ENCODE measurements at places on chromosomes 16 and 17.

DNA sequence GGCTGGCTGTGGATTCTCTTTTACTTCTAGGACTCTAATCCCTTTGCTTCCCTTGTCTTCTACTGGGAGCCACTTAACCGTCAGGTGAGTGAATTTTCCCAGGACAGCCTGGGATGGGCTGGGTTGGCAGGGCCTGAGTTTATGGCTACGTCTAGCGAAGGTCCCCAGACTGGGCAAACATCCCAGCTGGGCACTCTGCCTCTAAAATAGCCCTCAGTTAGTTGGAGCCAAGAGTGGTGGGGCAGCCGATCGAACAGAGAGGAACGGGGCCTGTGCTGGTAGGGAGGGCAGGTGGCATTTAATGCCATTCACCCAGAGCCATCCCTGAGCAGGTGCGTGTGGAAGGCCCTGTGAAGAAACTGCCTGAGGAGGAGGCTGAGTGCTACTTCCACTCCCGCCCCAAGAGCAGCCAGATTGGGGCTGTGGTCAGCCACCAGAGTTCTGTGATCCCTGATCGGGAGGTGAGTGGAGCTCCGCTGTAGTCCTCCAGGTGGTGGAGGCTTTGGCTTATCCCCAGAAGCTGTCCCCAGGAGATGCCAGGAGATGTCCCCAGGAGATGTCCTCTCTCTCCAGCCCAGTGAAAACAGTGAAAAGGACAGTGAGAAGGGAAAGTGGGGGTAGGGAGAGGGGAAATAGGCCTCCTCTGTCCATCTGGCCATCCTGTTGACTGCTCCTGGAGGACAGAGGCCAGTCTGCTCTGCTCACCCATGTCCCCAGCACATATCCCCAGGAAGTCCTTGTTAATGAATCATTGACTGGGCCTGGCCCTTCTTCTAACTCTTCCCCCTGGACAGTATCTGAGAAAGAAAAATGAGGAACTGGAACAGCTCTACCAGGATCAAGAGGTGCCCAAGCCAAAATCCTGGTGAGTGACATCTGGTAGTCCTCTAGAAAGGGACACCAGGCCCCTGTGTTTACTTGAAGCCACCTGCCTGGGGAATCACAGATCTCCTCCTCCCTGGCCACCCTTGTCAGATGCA is 4.4 kb downstream of the PNPO start:
- DNase-seq: no peak

GRCh38 chr16:57598437-57598836 is 30.0 kb upstream of the ADGRG1 start:
- no peak for DNase-seq

- no peak for DNase-seq
These were observed 787 bp downstream of the ZFPM1 start for GRCh38 chr16:88453611-88454522.

DNA sequence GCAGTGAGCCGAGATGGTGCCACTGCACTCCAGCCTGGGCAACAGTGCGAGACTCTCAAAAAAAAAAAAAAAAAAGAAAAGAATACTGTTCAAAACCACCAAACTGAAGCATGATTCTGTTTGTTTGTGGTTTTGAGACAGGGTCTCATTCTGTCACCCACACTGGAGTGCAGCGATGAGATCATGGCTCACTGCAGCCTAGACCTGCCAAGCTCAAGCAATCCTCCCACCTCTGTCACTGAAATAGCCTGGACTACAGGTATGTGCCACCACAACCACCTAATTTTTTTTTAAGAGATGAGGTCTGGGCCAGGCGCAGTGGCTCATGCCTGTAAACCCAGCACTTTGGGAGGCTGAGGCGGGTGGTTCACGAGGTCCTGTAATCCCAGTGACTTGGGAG is 4.3 kb downstream of the SUMO2 start:
- no peak for DNase-seq

DNA sequence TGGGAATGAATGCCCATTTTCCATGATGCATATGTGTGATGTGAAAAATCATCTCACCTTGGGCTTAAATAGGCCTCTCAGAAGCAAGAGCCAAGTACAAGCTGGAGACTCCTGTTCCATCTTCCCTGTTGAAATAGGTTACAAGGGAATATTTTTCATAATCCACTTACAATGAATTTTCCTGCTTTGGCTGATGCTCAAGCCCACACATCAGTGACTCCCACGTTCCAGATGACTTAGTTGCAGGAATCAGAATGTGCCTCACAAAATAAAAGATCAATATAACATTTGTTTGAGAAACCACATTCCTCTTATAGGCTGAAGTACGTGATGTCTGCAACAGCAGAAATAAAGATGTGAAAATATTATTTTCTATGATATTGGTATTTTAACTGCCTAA is 24.1 kb downstream of the ANKFN1 start:
- DNase-seq: no peak

DNA sequence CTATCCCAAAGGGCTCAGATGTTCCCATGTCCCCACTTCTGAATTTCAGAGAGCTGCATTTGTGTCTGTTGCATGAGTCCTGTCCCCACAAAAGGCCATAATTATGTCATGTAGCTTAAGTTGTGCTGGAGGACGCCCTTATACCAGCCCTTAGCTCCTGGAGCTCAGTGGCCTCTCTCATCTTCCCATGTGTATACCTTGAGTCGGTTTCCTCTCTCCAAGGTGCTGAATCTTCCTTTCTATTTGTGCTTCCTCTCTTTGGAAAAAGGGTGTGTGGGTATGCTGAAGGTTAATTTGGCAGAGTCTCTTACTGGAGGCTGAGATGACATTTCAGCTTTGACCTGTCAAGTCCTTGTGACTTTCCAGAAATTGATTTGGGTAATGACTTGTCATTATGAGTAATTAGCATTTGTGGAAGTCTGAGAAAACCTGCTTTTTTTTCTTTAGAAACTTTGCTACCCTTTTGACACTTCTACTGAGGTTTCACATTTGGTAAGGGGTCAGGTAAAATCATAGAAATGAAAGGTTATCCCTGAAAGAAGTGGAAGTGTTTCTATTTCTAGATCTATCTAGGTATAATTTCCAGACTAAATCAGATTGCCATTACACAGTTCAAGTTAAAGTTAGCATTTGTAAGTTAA is 185.4 kb downstream of the ABCC12 start:
- DNase-seq: peak; percentile 47

- DNase-seq: no peak
These were observed 446.3 kb upstream of the MAF start for GRCh38 chr16:80046848-80047247.

DNA sequence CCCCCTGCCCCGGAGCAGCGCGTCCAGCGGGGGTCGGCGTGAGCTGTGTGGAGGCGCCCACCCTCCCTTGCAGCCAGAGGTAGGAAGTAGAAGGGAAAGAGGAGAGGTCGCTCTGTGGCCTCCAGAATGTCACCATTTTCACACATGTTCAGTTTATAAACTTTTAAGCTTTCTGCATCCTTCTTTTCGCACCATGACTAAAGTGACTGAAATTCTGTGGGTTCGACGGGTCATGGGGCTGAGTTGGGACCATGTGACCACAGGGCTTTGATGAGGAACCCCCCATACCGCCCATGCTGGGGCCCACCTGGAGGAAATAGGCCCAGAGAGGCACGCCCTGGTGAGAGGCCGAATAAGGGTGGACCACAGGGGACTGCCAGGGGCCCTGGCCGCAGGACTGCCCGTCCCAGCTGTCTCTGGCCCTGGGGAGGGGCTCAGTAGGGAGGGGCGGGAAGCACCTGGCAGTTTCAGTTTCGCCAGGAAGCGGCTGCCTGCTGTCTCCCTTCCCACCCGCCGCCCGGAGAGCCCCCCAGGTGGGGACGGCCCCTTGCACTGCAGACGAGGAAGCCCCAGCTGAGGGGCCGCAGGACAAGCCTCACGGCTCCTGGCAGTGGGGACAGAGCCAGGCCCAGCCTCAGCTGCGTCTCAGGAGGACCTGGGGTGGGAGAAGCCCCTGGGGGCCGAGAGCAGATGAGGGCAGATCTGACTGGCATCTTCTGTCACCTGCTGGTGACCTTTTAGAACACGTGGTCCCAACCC is 9.0 kb downstream of the CBFA2T3 start:
- no peak for DNase-seq

- no peak for DNase-seq
These were observed 5.0 kb downstream of the LYRM1 start for GRCh38 chr16:20905576-20905975.

DNA sequence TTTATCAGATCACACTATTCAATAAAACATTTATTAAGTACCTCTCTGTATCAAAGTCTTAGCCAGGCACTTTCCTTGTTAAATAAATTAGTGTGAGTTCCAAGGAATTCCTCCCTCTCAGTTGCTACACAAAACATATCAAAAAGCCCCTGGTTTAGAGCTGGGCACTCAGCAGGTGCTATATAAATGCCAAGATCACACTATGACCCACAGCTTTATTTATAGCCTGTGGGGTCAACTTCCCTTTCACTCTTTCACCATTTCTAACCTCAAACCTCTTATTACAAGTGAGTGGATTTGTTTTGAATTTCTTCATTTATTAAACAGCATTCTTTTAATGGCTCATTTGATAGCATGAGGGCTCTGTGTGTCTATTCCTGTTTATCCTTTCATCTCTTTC is 112.6 kb upstream of the MPHOSPH6 start:
- DNase-seq: no peak

DNA sequence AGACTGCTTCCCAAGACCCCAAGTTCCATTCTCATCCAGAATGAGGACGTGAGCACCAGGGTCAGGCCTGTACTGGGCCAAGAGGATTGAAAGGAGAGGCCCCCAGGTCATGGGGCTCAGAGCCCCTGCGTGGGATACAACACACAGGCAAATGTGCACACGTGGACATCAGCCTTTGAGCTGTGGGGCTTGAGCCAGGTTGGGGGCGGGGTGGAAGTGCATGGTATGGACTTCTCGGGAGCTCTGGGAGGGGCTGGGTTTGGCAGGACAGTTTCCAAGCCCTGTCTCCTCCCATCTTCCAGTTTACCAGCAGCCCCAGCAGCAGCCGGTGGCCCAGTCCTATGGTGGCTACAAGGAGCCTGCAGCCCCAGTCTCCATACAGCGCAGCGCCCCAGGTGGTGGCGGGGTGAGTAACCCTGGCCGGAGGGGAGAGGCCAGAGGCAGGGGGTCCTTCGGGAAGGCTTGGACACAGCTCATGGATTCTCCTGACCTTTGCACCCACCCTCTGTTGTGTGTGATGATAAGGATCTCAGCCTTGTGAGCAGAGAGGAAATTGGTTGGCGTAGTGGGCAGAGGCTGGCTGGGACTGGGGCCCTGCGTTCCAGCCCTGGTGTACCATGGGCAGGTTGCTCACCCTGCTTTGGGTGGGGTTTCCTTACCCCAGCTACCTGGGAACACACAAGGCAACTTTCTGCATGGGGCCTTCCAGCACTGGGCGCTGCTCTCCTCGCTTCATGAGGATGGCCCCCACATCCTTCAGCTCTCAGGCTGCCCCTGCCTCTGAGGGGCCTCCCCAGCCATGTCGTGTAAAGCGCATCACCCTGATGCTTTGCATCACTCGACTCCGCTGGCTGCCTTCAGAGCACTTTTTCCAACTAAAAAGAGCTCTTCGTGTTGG is 10.4 kb upstream of the LASP1NB start:
- no peak for DNase-seq

GRCh38 chr17:71412803-71413202 is 708.0 kb upstream of the SOX9 start:
- peak; percentile 39 for DNase-seq

GRCh38 chr17:9671559-9671958 is 26.2 kb downstream of the USP43 start:
- no peak for DNase-seq

GRCh38 chr17:83067718-83068261 is 11.6 kb upstream of the METRNL start:
- no peak for DNase-seq

DNA sequence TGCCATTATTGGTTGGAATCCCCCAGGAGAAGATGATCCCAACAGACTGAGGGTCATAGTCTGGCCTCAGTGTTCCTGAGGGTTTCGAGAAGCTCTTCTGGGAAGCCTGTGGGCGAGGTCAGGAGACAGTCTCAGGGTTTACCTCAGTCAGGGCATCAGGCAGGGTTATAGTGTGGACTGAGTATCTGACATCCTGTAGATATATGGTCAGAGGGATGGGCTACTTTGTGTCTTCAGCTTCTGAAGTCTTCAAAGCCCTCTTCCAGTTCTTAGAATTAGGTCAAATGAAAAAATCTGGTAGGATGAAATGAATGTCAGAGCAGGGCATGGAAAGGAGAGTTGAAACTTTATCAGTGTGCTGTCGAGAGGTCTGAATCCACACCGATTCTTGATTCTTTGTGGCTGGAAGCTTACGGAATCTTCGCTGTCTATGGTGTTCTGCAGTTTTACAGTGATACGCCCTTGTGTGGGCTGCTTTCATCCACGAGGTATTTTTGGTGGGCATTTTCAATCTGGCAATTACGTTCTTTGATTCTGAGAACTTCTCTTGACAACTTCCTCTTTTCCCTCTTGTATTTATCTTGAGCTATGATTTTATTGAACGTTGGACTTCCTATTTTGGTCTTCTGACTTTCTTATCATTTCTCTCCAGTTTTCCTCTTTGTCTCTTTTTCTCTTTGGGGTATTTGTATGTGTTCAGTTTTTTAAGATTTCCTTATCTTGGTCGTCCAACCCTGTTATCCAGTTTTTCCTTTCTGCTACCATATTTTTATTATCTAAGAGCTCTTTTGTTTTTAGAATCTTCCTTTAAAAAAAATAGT is 30.4 kb downstream of the BPTF start:
- no peak for DNase-seq

- no peak for DNase-seq
These were observed 202.3 kb upstream of the CIBAR2 start for GRCh38 chr16:85314512-85314971.

DNA sequence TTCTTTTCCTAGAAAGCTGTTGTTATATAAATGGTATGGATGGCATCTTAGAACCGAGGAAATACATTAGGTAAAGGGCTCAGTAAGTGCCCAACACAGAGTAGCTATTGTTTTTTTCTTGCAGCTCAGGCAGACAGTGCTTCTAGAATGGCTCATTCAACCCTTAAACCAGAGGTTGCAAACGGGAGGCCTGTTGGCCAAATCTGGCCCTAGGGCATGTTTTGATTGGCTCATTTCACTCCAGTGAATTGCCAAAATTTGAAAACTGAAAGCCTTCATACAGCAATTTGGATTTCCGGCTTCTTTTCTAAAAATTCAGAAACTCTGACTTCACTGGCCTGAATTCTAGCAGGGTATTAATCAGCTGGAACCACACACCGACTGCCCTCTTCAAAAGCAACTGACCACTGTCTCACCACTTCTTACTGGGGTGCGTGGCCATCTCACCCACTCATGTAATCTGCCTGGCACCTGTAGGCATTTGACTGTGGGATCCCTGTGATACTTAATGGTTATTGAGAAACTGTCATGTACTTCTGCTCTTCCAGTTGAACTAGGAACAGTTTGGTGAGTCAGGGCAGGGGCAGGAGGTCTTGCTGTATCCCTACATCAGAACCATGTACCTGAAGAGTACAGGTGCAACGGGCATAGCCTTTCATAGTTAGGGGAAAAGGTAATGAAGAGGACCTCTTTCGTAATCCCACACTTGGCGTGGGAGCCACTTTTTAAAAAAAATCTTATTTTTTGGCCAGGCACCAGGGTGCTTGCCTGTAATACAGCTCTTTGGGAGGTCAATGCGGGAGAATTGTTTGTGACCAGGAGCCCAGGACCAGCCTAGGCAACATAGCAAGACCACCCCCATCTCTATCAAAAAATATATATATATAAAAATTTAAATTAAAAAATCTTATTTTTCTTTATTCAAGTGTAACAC is 53.6 kb upstream of the SCNN1B start:
- no peak for DNase-seq

All from SW480 (cell line).